Upper lobe of right lung (tissue), 1 donor: ENCODE measurements at places on chromosomes 12 and 14.

GRCh38 chr12:50776749-50777728, 13.1 kb downstream of the ATF1 start:
- no peak for DNase-seq

- no peak for DNase-seq
These were observed 46.6 kb upstream of the LTBP2 start for GRCh38 chr14:74658535-74659131.

DNA sequence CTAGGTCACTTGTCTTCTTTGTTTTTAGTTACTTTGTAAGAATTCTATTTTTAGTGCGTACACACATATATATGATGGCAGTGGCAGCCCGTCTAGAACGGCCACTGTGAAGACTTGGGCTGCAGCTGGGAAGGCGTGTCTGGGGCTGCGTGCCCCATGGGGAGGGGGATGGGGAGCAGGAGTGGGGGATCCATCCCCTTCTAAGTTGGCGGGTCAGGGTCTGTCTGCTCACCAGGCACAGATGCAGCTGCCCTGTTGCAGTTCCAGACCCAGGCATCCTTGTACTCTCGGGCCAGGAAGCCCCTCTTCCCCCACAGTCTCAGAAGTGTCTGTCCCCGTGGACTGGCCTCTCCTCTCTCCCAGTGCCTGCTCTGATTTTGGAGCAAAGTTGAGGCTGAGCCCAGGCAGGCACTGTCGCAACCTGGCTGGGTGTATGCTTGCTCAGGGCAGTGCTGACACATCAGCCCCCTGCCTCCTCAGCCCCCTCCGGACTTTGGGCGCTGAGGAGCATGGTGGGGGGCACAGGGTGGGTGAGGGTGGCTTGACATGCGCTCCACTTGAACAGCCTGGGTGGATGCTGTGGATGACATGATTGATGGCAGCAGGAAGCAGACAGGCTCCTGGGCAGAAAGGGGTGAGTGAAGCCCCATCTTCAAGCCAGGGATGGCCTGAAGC, 271.2 kb upstream of the NAV3 start:
- DNase-seq, result no peak

DNA sequence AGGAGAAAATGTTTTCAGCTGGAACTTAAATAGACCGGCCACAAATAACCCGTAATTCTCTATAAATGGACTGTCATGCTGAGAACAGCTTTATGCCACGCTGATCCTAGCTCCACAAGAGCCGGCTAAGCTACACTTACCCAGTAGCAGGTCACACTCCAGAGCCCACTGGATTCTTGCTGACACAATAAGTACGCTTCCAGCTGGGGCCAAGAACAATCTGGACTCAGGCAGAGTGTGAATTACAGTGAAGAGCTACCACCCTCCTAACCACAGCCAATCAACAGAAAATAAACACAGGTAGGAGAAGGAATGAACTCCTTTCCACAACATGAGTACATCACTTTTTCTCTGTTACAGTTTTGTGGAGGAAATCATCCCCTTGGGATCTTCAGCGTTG, 531.3 kb downstream of the GALC start:
- no peak for DNase-seq

GRCh38 chr12:50043854-50044253, 13.5 kb upstream of the ASIC1 start:
- DNase-seq, result no peak

DNA sequence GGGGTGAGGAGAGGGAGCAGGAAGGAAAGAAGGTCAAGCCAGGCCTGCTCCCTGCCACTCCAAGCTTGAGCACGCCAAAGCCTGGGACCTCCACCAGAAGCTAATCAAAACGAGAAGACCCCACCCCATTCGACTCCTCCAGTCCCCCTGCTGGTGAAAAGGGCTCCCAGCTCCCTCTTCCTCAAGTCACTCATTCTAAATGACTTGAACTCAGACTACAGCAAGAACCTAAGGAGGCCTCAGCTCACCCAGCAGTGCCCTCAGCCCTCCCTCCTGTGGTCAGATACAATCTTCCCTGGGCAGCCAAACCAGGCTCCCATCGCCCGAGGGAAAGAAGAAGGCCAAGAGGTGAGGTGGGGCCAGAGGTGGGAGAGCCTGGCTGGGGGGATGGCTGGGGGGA, 17.4 kb downstream of the HDAC7 start:
- DNase-seq, result no peak

DNA sequence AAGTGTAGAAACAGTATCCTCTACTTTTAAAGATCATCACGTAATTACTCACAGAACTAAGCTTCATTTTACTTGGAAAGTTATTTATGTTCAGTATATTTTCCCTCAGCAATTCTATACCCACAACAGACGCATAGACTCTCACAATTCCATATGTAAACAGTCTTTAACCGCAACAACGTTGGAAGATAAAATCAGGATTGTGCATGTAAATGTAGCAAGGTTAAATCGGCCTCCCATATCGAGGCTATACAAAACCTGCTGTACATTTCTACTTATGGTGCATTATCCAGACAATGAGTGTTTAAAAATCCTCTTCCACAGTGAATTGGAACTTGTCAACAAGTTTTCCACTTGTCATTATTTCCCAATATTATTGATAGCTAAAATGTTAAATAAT, 581.1 kb downstream of the SLC16A7 start:
- DNase-seq, result no peak

DNA sequence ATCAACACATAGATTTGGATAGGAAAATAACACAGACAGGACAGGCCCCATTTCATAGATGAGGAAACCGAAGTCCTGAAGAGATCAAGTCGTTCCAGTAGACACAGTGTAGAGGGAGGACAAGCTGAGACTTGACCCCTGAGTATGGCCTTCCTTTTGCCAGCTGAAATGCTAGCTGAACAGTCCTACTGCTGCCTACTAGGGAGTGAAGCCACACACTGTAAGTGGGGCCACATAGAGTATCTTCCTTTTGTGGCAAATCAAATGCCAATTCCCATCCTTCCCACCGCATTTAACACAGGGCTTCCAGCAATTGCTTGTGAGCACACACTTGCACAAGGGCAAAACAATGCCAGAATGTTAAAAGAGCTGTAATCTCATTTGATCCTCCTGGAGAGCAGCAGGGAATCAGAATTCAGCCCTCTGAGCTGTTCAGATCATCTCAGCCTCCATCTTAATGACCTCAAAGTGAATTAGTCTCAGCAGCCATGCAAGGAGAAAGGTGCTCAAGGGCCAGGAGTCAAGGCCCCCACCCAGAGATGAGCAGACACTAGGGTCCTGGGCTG, 380.5 kb downstream of the EMP1 start:
- DNase-seq, result no peak

DNA sequence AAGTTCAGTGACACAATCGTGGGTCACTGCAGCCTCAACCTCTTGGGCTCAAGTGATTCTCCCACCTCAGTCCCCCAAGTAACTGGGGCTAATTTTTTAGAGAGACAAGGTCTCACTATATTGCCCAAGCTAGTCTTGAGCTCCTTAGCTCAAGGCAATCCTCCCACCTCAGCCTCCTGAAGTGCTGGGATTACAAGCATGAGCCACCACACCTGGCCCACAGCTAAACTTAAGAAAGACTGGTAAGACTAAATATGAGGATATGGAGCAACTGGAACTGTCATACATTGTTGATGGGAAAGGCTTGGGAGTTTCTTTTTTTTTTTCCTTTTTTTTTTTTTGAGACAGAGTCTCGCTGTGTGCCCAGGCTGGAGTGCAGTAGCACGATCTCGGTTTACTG, 34.0 kb downstream of the VRTN start:
- DNase-seq, result no peak

GRCh38 chr12:4118017-4118510, 155.5 kb upstream of the CCND2 start:
- DNase-seq, result no peak

- no peak for DNase-seq
These were observed 112.2 kb upstream of the TMTC1 start for GRCh38 chr12:29895966-29896365.

DNA sequence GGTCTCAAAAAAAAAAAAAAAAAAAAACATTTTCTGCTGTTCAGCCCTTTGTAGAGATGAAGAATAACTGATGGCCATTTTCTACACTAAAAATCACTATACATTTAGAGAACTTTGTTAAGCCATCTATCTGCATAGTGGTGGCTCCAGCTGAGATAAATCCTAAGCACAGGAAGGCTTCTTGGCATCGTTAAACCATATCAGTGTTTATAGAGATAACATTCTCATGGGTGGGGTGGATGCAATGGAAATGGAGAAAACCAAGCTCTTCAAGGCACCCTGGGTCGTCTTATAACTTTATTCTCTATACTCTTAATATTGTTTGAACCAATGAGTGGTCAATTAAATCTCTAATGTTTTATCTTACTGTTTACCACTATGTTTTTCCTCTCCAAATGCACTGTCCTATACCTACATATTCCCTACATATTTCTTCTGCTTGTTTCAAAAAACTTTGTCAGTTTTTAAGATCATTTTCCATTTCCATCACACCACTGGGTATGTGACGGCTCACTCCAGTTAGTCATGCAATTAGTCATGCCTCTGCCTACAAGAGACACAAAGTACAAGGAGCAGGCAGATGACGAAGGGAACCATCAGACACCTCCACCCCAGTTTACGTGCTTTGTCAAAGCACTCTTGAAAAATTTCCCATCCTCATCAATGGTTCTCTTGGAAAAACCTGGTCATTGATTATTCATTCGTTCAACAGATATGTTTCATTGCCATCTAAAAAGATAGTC, 119.3 kb upstream of the OVCH1 start:
- no peak for DNase-seq

- DNase-seq, result no peak
These were observed 480.6 kb downstream of the ZFP36L1 start for GRCh38 chr14:68312300-68312699.

GRCh38 chr14:57345106-57345505, 45.3 kb upstream of the NAA30 start:
- DNase-seq, result no peak

- no peak for DNase-seq
These were observed 492 bp upstream of the BTBD6 start for GRCh38 chr14:105247715-105248367.

- DNase-seq, result peak; percentile 52
These were observed 21.0 kb upstream of the FAIM2 start for GRCh38 chr12:49924628-49925246.

GRCh38 chr14:24311837-24312615, 724 bp downstream of the LTB4R start:
- DNase-seq, result no peak

DNA sequence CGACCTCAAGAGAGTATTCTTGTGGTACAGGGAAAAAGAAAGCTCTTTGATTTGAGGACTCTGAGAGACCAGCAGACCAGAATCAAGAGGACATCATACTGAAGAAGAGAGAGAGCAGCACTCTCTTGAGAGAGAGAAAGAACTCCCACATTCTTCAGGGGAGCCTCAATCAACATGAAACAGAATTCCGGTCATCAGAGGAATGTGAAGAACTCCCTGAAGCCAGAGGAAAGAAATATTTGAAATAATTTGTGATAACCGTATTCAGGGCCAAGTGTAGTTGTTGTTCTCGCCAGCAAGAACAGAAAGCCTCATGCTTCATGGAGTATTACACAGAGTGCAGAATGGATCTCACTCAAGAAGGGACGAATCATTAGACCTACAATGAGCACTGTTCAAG, 363.8 kb upstream of the TMEM132C start:
- no peak for DNase-seq
